ENCODE measurements at places on chromosomes 13 and 19. TPM values are rescaled to one million over a fixed set of nuclear protein-coding genes. Genes with fewer than 3 reads are reported as not detected.

Gene NCAN
- total RNA-seq, result not detected

- H3K27me3 ChIP-seq, result peaks cover 5% of the 10 kb centered on the region
- H3K36me3 ChIP-seq, result no peaks in the 10 kb centered on the region
- peaks cover 9% of the 10 kb centered on the region for H3K4me1 ChIP-seq
Measured at GRCh38 chr19:18392417-18392816, 5.0 kb downstream of the LRRC25 start.

Gene CGB8
- not detected for total RNA-seq

GRCh38 chr13:89880201-89880600 lies 1467.3 kb upstream of the MIR17HG start:
- no peaks in the 10 kb centered on the region for H3K4me1 ChIP-seq
- no peak for DNase-seq
- no peak overlapping the region for H3K27ac ChIP-seq
- H3K36me3 ChIP-seq, result no peaks in the 10 kb centered on the region

- no peak overlapping the region for H3K27ac ChIP-seq
- H3K27me3 ChIP-seq, result no peaks in the 10 kb centered on the region
- no peak for DNase-seq
- H3K4me3 ChIP-seq, result no peak overlapping the region
- H3K4me1 ChIP-seq, result no peaks in the 10 kb centered on the region
Measured at GRCh38 chr19:33725567-33725966, 71.1 kb upstream of the KCTD15 start.

DNA sequence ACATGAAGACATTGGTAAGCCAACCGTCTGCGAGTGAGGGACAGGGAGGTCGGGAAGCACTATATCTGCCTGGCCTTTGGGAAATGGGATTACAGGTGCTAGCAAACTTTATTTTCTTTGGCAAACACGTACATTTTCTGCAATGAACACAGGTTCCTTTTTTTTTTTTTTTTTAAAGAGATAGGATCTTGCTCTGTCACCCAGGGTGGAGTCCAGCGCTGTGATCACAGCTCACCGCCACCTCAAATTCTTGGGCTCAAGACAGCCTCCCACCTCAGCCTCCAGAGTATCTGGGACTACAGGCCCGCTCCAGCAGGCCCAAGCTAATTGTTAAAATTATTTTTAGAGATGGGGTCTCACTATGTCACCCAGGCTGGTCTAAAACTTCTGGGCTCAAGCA lies 24.2 kb downstream of the ELAVL1 start:
- DNase-seq, result no peak
- no peak overlapping the region for H3K27ac ChIP-seq
- no peaks in the 10 kb centered on the region for H3K27me3 ChIP-seq
- no peak overlapping the region for H3K4me3 ChIP-seq
- no peaks in the 10 kb centered on the region for H3K36me3 ChIP-seq

Gene SERPINE3
- total RNA-seq, result not detected

Gene CPT1C
- 5.3 TPM for total RNA-seq
